ENCODE measurements at places on chromosomes 7 and 10. TPM values are rescaled to one million over a fixed set of nuclear protein-coding genes. Genes with fewer than 3 reads are reported as not detected.

- DNase-seq: no peak
These were observed 86.4 kb upstream of the DGKB start for GRCh38 chr7:14988941-14989340.

DNA sequence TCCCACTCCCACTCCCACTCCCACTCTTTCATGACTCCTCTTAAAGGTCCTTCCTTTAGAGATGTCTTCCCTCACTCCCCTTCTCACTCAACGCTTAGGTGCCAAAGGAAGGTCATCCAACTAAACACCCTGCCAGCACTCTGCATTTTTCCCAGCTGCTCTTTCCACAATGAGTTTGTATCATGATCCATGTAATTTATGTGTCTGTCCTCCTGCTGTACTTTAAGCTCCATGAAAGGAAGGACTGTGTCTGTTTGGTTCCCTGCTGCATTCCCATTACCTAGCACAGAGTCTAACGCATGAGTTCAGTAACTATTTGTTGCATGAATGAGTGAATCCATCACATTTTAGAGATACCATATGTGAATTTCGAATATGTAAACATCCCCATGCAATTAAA lies 252.7 kb downstream of the KIF20B start:
- no peak for DNase-seq

GRCh38 chr7:107989618-107990373 lies 13.2 kb downstream of the LAMB1 start:
- peak; percentile 78 for DNase-seq

DNA sequence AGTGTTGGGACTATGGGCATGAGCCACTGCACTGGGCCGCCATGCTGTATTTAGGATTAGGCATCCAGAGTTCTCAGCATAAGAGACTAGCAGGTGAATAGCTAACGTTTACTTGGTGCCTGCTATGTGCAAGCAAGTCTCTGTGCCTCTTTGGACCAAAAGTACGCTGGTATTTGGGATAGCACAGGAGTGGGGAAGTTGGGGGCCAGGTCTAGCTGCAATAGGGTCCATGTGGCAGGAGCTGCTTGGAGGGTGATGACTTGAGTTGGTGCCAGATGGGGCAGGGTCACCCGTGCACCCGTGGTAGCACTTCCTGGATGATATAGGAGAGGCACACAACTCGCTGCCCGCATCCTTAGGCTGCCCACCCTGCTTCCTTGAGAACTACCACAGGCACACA lies 22.4 kb downstream of the NACAD start:
- no peak for DNase-seq

- DNase-seq: peak; percentile 89
These were observed 111.0 kb upstream of the ANLN start for GRCh38 chr7:36278620-36279172.

GRCh38 chr10:123998197-123999141 lies 94.9 kb downstream of the CHST15 start:
- DNase-seq: no peak

DNA sequence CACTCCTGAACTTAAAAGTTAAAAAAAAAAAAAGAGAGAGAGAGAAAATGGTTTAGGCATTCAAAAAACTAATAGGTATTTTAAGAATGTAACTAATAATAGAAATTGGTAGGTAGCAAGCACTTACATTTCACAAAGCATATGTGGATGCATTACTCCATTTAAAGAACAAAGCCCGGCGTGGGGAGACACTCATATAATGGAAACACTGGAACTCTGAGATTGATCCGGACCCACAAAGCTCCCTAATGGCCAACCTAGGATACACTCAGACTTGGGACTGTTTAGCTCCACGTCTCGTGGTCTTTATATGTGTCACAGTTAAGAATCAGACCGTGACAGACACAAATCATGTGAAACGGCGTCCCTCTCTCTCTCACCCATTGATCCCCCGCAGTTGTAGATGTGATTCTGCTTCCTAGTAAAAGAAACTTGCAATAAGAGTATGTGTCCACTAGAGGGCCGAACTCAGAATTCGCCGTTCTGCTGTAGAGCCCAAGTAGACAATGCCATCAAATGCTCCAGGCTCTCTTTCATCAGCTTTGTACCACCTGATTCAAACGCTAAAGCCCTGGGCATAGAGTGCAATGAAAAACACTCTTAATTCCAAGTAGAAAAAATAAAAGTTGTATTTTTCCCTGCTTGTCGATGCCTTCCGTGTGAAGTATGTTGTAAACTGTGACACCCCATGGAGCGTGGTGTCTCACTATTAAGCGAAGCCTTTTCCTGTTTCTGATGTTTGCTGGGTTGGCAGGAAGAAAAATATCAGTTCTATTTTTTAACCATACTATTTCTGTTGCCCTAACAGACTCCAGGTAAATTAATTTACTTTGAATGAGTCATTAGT lies 429.0 kb upstream of the MTPN start:
- DNase-seq: peak; percentile 53

DNA sequence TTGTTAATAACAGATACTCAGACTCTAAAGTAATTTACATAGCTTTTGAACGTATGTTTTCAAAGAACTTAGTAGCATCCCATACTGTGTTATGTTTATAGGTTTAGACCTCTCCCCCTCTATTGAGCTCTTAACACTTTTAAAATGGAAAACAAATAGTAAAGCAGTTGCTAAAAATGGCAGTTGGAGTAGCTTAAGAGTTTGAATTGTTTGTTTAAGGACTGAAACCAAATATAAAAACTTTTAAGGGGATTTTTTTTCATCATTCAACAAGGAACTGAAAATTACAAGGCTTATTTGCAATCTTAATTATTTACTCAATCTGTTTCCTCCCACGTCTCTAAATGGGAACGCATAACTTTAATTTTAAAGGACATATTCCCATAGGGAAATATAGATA lies 1.6 kb upstream of the SPAG6 start:
- no peak for DNase-seq

DNA sequence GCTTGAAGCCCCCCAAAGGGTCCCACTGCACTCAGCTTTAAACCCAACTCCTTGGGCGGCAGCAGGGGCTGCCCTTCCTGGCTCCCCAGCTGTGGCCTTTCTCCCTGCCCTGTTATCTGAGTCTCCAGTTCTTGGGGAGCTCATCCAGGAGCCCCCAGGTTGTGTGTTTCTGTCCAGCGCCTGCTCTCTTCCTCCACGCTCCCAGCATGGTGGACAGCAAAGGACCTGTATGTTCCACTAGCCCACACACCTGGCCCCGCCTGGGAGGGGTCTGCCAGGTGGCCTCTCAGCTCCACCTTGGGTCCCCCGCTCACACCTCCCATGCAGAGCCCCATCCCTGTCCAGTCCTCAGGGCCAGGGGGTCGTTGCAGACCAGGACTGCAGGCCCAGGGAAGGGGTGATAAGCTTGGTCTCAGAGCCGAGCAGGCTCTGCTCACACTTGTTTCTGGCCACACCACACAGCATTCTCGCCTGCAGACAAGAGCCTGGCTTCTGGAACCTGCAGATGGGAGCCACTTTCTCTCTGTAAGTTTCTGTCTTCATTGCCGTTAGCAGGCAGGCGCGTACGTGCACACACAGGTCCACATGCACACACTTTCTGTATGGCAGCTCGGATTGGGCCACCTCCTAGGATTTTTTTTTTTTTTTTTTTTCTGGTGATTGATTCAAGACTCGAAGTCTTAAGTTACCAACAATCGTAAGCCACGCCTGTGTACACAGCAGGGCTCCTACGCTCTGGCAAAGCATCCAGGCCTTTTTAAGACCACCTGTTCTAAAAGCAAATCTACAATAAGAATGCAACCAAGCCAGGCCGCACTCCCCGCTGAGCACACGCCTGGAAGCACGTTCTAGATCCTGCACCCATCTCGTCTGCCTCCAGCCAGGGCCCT lies 104.6 kb downstream of the CYTH3 start:
- DNase-seq: no peak

DNA sequence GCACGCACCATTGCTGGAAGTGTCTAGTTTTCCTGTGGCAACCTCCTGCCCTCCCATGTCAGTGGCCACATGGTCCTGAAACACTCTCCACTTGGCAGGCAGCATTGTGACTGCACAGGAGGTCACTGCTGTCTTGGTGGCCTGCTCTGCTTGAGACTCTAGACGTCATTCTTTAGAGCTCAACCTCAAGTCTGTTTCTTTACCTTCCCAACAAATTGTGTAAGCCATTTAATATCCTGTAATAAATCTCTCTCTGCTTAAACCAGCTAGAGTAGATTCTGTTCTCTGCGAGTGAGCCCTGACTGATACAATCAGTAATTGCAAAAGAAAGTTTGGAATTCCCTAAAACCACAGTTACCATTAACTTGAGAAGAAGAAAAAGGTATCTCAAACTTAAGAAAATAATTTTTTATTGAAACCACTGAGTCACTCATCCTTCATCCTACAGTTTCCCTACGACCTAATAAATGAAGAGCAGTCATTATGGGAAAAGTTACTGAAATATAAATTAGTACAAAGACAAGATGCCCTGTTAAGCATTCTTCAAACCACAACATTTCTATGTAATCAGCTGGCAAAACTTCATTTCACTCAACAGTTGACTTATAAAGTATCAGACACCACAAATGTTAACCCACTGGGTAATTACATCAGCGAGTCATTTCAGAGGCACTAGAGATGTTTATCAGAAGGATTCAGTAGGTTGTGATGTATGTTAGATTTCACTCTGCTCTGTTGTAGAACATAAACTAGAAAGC lies 18.0 kb downstream of the SLC25A13 start:
- DNase-seq: peak; percentile 74

- DNase-seq: peak; percentile 91
These were observed 9.1 kb upstream of the ASIC3 start for GRCh38 chr7:151038951-151039849.

GRCh38 chr10:61503051-61503450 lies 49.9 kb upstream of the TMEM26 start:
- DNase-seq: peak; percentile 58

DNA sequence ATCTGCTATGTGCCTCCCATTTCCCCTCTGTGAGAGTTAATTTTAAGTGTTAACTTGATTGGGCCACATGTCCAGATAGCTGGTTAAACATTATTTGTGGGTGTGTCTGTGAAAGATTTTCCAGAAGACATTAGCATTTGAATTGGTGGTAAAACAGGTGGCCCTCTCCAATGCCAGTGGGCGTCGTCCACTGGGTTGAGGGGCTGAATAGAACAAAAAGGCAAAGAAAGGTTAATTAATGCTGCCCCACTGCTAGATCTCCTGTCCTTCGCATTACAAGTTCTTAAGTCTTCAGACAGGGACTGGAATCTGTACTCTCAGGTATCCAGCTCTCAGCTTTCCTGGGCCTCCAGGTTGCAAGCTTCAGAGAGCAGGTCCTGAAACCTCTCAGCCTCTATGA lies 1160.9 kb upstream of the LRRN3 start:
- no peak for DNase-seq

DNA sequence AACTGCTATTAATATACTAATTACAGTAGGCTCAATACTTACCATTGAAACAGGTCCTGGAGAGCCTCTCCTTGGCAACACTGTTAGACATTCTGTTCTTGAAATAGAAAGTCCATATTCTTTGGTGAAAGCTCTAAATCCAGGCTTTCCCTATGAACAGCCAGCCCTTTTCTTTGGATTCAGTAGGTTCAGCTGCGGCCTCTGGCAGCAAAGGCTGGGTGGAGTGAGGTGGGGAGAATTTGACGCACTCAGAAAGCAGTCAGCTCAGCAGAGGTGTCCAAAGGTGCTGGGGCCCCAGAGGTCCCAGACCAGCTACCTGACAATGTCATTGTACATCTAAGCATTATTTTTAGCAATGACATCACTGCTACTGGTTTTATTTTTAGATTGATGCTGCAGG lies 146.1 kb downstream of the GRK5 start:
- DNase-seq: no peak

DNA sequence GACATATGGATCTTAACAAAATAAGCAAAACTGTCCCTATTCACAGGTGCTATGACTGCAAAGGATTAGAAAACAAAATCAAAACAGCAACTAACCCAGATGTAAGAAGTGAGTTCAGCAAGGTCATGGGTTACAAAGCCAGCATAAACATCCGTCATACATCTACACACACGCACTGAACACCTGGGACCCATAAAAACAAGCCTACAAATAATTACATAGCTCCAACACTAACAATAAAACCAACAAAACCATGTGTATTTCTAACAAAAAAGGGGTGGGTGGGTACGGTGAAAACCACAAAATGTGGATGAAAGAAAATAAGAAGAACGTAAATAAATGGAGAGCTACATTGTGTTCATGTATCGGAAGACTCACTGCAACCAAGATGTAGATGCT lies 256.8 kb downstream of the ELFN1 start:
- no peak for DNase-seq

DNA sequence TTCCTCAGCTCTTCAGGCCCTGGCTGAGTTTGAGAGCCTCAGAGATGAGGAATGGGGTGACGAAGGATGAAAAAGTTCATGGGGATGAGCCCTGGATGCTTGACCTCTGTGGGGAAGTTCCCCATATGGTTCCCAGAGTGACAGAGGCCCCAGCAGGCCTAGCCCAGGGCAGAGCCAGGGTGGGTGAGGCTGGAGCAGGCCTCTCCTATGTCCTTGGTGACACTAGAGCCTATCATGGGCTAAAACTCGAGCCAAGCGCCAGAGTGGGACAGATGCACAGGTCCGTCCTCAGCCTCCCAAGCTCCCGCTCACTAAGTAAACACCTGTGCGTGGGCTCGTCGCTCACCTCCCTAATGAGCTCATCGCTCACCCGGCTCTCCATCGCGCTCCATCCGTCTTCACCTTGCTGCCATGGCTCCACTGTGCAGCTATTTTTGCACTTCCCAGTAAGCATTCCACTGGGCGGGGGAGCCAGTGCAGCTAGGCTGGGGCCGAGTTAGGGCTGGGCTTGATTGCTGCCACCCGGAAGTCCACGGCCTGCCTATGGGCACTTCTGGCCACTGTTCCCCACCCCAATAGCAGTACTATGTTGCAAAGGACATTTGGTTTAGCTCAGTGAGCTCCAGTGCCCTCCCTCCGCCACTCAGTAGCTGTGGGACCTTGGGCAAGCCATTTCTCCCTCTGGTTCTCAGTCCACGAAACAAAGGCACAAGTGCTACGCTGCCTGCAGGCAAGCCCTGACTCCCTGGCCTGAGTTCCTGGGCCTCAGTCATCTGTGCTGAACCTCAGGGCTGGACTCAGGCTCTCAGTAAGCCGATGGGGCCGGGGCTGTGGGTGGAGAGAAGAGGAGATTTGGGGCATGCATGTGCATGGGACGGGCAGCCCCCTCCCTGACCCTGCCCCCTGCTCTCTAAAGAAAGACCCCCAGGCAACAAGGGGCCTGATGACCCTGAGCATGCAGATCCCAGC lies 117.3 kb upstream of the PCBD1 start:
- no peak for DNase-seq

GRCh38 chr7:93442478-93443224 lies 131.9 kb downstream of the CALCR start:
- DNase-seq: peak; percentile 13

- DNase-seq: no peak
These were observed 90.9 kb downstream of the COL26A1 start for GRCh38 chr7:101453617-101454016.

The FAM241B gene
- total RNA-seq: 0.18 TPM

The IFIT3 gene
- 7.8 TPM for total RNA-seq

The AKR1B15 gene
- not detected for total RNA-seq

The ASB4 gene
- total RNA-seq: not detected

The IFIT1B gene
- total RNA-seq: not detected

The VOPP1 gene
- 94.5 TPM for total RNA-seq

The PCLO gene
- total RNA-seq: under 0.01 TPM

The ZEB1 gene
- 108 TPM for total RNA-seq

The SPDYE11 gene
- not detected for total RNA-seq

All from IMR-90 (cell line).